Activated CD8-positive, alpha-beta memory T cell treated with anti-CD3 and anti-CD28 coated beads for 1 hour (primary cell): ENCODE measurements at places on chromosomes 3 and 15.

- no peak for DNase-seq
Measured at GRCh38 chr3:127786353-127787070, 35.8 kb downstream of the MGLL start.

DNA sequence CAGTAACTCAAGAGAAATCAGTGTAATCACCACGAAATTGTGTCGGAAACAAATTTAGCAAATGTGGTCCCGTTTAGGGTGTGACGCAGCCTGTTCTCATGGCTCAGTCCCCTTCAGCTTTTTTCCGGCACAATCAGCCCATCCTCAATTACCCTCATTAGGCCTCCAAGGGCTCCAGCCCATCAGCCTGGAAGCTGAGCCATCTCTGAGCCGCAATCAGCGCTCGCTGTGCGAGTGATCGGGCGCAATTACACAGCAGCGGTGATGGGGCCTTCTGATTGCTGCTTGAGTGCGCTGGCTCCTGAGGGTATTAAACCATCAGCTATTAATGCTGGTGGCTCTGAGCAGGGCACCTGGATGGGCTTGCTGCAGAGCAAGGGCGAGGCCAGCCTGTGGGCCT, 55.6 kb downstream of the PLXNA1 start:
- no peak for DNase-seq

- no peak for DNase-seq
Measured at GRCh38 chr3:189806171-189806951, 175.2 kb downstream of the TP63 start.

DNA sequence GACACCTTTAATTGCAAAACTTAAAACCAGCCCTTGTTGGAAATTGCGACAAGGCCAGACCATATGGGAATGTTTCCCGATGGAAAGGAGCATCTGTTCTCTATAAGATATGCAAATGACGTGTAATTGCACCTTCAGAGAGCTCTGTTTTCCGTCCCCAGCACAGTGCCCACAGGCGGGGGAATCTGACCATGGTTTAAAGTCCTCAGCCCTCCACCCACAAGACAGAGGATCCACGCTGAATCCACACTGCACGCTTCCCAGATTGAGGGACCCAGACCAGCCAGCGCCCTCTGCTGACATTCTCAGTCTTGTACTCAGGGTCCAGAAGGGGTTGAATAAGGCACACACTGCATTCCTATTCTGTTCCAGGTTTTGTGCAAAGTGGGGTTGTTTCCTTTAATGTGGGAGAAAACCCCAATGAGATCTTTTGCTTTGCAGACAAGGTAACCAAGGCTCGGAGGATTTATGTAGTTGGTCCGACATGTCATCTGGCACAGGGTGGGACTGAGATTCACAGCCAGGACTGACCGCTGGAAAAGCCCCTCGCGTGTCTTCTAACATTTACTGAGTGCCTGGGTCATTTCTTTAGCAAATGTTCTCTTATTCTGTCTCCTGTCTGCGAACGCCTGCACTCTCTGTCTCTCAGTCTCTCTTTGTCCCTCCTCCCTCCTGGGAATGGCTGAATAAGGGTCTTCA, 36.8 kb upstream of the KLHL25 start:
- no peak for DNase-seq

DNA sequence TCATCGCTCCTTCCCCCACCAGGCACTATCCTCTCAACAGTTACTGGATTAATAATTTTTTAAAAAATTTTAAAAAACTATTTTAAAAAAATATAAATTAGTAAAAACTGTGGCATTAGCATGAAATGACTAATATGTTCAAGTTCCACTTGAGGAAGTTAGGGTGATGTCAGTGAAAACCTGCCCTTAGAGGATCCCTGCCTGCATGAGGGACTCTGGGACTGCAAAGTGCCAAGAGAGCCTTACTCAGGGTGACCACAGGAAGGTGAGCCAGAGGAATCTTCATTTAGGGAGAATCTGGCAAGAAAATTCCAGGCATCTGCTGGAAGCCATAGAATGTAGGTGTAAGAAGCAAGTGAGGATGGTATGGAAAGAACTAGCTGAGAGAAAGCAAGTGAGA, 157.7 kb upstream of the BCL6 start:
- DNase-seq = no peak

GRCh38 chr3:181713280-181713647, 1.5 kb downstream of the SOX2 start:
- no peak for DNase-seq

- DNase-seq = no peak
Measured at GRCh38 chr3:160860346-160860745, 104.3 kb downstream of the PPM1L start.

- no peak for DNase-seq
Measured at GRCh38 chr3:132469326-132469725, 52.0 kb downstream of the DNAJC13 start.

DNA sequence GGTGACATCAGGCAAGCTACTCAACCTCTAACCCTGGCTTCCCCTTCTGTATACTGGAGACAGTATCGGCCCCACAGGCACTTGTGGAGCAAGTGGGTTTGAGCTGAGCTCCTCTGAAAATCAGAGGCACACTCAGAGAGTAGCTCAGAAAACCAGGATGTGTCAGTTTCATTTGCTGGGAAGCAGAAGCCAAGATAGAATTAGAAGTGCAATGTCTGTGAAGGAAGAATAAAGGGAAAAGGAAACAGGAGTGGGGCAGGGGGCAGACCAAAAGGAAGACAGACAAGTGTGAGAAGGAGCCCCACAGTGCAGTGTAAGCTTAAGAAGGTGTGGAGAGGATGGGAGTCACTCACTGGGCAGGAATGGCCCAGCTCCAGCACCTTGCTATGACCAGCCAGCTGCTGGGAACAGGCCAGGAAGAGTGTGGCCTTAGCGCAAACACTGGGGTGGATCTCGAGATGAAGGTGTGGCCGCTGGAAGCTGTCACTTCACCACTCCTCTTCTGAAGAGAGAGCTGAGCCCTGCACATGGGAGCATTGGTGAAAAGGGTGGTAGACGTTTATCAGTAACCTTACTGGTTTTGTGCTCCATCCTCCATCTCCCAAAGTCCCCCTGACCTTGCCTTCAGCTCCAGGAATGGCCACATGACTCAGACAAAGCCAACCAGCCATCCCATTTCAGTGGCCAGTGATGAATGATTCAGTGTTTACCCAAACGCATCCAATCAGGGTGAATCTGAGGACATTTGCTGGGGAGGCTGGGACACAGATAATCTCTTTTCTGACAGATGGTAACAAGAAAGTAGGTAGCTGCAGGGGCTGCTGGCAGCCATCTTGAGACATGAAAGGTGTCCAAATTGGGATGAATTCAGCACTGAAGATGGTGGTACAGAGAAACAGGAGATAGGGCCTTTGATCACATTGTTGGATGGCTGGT, 108.4 kb downstream of the SHQ1 start:
- no peak for DNase-seq

DNA sequence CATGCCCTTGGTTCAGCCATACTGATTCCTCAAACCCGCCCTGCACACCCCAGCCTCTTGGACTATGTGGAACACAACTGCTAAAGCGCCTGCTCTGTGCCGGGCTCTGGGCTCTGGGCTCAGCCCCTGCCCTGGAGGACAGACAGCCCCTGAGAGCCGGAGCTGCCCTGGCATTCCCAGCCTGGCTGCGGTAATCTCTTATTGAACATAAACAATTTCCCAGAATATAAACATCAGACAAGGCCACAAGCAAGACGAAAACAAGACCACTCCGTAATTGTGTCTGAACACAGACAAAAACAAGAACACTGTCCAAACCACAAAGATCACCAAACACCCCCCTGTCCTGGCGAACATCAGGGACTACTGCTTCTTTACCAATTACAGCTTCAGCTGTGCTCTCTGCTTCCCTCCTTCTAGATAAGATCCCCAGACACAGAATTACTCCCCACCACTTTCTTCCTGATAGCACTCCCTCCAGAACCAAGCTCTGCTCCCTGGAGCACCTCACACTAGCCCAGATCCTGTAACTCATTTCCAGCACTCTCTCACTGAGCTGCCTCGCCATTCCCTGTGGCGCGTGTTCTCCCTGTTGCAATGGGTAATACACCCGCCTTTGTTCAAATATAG, 57.1 kb upstream of the TLE3 start:
- DNase-seq = no peak

GRCh38 chr3:53826048-53826447, 20.2 kb downstream of the CHDH start:
- DNase-seq = no peak

- DNase-seq = no peak
Measured at GRCh38 chr3:172568701-172569100, 45.5 kb upstream of the TNFSF10 start.

- DNase-seq = no peak
Measured at GRCh38 chr3:197949191-197949777, 706 bp upstream of the RPL35A start.

GRCh38 chr3:188111002-188111584, 42.9 kb upstream of the LPP start:
- DNase-seq = no peak

DNA sequence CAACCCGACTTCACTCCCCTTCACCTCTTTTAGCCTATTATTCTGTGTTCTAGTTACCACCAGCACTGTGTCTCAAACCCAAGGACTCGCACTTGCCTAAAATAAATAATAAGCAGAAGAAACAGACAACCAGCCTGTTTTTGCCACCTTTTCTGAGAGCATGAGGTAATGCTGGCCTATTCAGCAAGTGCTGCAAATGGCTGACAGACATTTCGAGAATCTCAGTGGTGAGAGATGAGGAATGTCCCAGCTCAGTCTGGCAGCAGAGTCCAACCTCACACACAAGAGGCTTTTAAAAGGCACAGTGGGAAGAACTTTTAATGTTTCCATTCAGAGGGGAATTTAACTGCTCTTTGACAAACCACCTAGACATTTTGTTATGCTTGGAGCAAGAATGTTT, 143.3 kb upstream of the GMNC start:
- DNase-seq = no peak

- no peak for DNase-seq
Measured at GRCh38 chr3:189049458-189050236, 122.1 kb upstream of the TPRG1 start.

GRCh38 chr15:63820210-63820609, 13.5 kb downstream of the HERC1 start:
- DNase-seq = no peak

GRCh38 chr15:89401631-89402517, 67.2 kb upstream of the POLG start:
- DNase-seq = no peak

DNA sequence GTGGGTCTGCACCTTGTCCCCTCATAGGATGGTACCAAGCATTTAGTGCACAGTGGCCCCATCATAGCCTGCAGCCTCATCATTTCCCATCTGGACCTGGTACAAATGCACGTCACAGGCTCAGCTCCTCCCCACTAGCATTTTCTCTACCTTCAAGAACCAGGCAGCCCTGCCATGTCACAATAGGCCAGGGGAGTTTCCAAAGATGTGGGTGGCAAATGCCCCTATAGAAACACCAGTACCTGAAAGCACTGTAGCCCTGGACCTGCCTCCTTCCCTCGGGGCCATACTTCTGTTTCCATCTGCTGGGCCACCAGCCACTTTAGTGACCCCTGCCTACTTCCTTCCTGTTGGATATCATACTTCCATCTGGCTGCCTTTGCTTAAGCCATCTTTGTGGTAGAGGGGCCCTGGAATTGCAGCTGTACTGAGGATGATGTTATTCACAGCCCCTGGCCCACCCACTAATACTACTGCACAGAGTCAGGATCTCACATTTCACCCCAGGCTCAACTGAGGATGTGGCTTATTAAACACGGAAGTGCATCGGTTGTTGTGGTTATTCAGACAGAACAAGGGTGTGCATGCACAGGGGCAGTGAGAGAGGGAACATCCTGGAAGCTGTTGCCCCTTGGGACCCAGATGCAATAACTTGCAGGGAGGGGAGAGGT, 3.8 kb downstream of the TCTA start:
- DNase-seq = no peak

DNA sequence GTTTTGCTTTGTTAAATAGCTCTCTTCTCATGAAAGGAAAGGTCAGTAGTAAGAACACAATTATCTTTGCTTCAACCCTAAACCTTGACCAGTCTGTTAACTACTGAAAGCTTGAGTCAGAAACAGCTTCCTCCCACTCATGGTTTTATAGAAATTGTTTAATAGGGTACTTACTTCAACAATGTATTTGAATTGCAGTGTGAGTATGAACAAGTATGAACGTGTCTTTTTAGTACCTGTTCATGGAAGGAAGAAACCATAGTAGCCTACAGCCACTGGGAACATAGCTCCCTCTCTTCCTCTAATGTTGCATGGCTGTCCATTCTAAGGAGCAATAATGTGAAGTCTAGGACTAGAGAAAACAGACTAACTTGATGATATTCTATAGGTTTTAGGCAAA, 311.0 kb downstream of the MCTP2 start:
- no peak for DNase-seq

DNA sequence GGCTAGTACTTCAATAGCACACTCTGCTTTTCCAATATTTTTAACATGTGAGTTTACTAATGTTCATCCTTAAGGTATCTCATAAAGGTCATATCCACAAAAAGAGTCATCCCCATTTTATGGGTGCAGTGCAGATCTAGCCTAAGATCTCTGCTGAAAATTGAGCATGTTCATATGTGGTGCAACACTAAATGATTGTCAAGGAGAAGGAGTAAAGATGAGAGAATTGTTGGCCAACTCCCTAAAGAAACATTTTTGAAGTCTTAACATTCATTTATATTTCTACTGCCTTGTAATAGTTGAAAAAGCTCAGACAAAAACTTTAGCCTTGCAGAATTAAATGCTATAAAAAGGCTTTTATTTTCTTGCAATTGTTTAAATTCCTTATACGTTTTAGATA, 1159.6 kb downstream of the TBL1XR1 start:
- DNase-seq = no peak

DNA sequence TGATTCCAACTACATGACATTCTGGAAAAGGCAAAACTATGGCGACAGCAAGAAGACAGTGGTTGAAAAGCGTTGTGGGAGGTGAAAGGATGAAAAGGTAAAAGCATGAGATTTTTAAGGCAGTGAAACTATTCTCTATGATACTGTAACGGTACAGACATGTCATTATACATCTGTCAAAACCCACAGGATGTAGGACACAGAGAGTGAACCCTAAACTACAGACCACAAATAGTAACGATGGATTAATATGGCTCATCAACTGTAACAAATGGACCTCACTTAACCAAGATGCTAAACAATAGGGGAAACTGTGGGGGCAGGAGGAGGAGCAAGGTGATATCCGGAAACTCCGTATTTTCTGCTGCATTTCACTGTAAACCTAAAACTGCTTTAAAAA, 39.1 kb downstream of the MYO9A start:
- no peak for DNase-seq

DNA sequence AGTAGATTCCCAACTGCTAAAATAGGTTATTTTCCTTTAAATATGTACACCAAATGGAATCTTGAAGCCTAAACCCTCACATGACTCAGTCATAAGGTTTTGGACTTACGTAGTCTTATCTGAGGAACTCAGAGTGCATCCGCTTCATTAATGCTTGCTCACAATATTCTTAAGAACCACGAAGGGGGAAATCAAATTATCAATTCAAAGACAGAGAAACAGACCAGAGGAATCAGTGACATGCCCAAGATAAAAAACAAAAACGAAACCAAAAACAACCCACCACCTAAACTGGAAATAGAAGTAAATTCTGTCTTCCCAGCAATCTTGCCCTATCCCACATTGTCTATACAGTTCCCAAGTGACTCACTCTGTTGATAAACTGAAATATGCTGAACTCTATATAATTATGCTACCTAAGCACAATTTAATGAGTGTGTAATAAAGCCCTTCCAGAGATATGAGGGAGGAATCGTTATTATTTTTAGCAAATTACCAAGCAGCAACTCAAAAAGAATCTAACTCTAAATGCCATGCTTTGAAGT, 135.4 kb upstream of the CBLB start:
- DNase-seq = no peak

- DNase-seq = no peak
Measured at GRCh38 chr3:73866846-73867245, 242.1 kb upstream of the PDZRN3 start.
